ENCODE measurements at places on chromosomes 1 and 21.

DNA sequence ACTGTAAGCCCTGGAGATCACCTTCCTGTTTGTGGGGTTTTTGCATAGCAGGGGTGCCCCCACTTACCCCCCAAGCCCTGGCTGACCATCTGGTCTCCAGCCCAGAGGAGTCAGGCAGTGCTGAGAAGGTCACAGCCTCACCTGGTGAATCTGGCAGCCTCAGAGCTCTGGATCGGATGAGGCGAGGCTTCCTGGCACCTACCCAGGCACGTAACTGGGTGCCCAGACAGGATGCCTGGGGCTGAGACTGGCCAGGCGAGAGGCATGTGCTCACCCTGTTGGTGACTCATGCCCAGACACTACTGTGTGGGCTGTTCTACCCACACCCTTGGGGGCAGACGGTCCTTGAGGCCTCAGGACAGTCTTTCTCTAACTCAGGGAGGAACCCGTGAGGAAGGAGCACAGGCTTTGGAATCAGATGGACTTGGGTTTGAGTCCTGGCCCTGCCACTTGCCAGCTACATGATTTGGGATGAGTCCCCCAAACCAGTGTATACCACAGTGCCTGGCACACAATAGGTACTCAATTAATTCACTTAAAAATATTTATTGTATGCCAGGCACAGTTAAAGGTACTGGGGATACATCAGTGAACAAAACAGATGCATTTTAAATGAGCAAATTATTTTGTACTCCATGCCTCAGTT lies 15.1 kb upstream of the PADI3 start:
- no peak for DNase-seq

- no peak for DNase-seq
Measured at GRCh38 chr1:36729716-36730510, 247.2 kb upstream of the CSF3R start.

DNA sequence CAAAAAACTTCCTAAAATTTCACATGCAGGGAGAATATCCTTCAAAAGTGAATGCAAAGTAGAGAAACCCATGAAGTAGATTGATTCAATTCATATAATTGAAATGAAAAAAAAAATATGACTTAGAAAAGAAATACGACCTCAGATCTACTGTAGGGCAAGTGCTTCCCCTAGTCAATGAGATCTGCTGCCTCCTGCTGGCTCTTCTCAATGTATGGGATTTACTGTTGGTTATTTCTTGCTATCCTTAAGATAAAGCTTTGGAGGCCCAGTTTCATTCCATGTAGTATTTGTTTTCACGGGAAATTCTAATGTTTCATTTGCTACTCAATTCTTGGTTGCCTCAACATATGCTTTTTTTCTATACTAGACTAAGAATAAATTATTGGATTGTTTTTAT lies 46.2 kb downstream of the ZNF648 start:
- DNase-seq: no peak

GRCh38 chr1:2251786-2252185 lies 23.7 kb downstream of the SKI start:
- DNase-seq: no peak

GRCh38 chr21:41598561-41599431 lies 90.8 kb upstream of the TMPRSS2 start:
- no peak for DNase-seq

GRCh38 chr1:215863796-215864195 lies 296.7 kb downstream of the KCTD3 start:
- no peak for DNase-seq

- no peak for DNase-seq
Measured at GRCh38 chr1:82625537-82625936, 824.8 kb downstream of the ADGRL2 start.

DNA sequence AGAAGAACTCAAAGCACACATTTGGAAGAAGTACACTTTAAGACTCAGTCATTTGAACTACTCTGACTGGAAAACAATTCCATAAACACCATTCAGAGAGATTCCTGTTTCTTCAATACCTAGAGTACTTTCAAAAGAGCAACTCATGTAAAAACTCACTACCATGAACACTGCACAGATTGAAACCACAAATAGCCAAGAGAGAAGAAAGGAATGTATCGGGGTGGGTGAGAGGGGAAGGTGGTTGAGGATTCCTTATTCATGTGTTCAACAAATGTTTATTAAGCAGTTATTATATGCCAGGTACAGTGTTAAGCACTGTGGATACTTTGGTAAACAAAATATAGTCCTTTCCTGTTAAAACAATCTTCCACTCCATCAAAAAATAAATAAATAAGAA lies 64.7 kb downstream of the NRIP1 start:
- no peak for DNase-seq

Measured in stimulated activated CD4-positive, alpha-beta T cell treated with anti-CD3 and anti-CD28 coated beads, Interleukin-4, amount 100 ng/mL, for 48 hours (primary cell).